Glutamatergic neuron (in vitro differentiated cells): ENCODE measurements at places on chromosomes 16 and 17. TPM values are rescaled to one million over a fixed set of nuclear protein-coding genes. Genes with fewer than 3 reads are reported as not detected.
A peak's percentile ranks its signal among the peaks of the same experiment; 100 is the strongest.

Gene TMC7
- total RNA-seq, result 2.5 TPM

Gene CDH8
- 5.5 TPM for total RNA-seq

Gene EFNB3
- 17.9 TPM for total RNA-seq

Gene WSCD1
- 35.6 TPM for total RNA-seq

GRCh38 chr16:4654011-4654963, 29.7 kb downstream of the MGRN1 start:
- no peak overlapping the region for H3K4me3 ChIP-seq
- H3K36me3 ChIP-seq, result peaks cover 3% of the 10 kb centered on the region

DNA sequence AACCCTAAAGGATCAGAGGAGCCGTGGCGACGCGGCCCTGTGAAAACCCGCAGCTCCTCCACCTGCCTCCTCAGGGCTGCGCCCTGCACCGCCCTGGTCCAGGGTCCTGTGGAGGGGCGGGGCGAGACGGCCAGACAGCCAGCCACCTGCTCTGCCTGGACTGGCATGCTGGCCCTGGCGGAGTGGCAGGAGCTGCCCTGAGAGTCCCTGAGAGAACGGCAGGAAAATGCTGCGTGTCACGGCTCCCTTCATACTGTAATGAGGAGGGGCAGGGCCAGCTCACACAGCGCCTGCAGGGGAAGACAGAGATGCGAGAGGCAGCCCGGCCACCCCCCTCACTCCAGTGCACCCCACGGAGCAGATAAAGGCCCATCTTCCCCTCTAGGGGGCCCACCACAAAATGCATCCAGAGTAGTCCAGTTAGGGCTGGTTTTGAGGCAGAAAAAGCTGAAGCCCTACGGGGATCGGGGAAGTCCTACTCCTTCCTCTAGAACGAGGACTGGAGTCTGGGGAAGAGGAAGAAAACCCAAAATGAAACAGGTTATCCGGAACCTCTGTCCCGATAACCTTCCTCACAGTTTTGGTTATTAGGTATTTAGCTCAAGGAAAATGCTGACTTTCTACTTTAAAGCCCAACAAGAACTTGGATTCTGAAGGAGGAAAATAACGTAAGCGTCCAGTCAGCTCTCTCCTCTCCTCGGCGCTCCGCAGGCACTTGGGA, 97.6 kb upstream of the DNAH17 start:
- H3K27me3 ChIP-seq, result no peaks in the 10 kb centered on the region
- DNase-seq, result no peak
- H3K27ac ChIP-seq, result no peak overlapping the region
- H3K36me3 ChIP-seq, result peaks cover 7% of the 10 kb centered on the region
- no peak overlapping the region for H3K4me3 ChIP-seq

DNA sequence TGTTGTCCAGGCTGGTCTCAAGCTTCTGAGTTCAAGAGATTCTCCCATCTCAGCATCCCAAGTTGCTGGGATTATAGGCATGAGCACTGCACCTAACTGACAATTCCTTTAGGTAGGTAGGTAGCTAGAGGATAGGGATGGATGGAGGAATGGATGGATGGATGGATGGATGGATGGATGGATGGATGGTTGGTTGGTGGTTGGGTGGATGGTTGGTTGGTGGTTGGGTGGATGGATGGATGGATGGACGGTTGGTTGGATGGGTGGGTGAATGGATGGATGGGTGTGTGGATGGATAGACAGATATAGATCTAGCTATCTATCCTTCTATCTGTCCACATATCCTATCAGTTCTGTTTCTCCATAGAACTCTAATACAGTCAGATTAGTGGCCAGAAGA, 19.3 kb upstream of the ADCY9 start:
- peaks cover 6% of the 10 kb centered on the region for H3K27me3 ChIP-seq
- no peak overlapping the region for H3K4me3 ChIP-seq
- H3K36me3 ChIP-seq, result no peaks in the 10 kb centered on the region
- no peak overlapping the region for H3K27ac ChIP-seq

DNA sequence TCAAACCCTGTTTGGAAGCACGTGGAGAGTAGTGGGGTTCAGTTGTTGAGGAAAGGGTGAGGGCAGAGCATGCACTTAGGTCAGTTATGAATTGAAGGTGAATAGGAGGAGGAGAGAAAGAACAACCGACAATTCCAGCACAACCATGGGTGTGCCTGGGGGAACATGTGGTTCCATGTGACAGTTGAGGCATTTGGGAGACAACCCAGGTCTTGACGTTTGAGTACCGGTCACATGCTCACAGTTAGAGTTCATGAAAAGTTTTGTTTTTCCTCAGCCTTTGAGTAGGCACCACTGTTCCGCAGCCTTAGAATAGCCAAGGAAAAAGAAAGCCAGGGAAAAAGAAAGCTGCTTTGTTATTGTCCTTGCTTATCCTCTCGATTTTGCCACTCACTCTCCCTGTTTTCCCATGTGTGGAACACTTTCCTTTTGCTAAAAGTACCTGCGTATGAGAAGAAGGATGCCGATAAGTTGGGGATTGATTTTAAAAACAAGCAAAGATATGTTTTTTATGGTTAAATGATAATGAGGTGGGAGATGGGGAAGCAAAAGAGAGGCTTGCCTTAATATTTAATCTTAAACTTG, 25.6 kb upstream of the ABCC11 start:
- H3K4me3 ChIP-seq, result no peak overlapping the region
- H3K27ac ChIP-seq, result no peak overlapping the region
- H3K36me3 ChIP-seq, result no peaks in the 10 kb centered on the region
- peaks cover 3% of the 10 kb centered on the region for H3K4me1 ChIP-seq
- peaks cover 2% of the 10 kb centered on the region for H3K27me3 ChIP-seq

DNA sequence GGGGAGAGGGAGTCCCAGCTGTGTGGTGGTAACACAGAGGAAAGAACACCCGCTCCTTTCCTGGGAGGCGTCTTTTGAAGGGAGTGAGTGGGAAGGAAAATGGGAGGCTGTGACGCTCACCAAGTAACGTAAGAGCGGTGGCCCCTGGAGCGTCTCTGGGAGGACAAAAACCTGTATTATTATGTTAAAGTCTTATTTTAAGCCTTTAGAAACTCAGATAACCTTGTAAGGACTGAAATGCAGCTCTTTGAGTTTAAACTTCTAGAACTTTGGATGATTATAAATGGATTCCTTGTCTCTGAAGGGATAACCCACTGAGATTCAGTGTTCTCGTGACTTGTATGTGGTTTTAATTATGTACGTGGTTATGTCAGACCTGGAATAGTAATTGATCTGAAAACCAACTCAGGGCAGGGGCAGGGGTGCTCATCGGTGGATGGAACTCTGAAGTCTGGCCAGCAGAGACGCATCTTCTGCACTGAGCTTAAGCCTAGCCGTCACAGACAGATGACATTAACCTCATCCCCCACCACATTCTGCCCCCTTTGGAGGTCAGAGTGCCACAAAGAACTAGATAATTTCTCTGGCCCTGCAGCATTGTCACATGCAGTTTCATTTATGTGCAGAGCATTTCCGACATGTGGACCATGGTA, 41.8 kb upstream of the SLC12A3 start:
- peaks cover 3% of the 10 kb centered on the region for H3K36me3 ChIP-seq
- no peaks in the 10 kb centered on the region for H3K27me3 ChIP-seq
- no peak overlapping the region for H3K27ac ChIP-seq
- no peaks in the 10 kb centered on the region for H3K4me1 ChIP-seq
- no peak for DNase-seq

GRCh38 chr17:78412403-78412802, 34.0 kb downstream of the PGS1 start:
- H3K27me3 ChIP-seq, result peaks cover 8% of the 10 kb centered on the region
- H3K4me1 ChIP-seq, result peaks cover 57% of the 10 kb centered on the region

DNA sequence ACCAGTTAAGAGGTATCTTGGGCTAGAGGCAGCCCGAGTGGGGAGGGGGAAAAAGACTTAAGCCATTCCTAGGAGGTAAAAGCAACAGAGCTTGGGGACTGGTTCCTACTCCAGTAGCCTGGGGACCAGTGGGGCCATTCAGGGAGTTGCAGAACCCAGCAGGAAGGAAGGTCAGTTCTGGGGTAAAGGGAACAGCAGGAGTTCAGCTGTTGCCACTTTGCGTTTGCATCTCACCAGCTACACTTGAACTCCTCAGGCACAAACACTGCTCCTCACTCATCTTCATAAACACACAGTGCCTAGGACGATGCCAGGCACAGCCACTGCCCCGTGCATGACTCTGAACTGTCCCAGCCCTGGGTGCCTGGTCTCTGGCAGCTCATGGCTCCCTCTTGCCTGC, 4.0 kb downstream of the HAP1 start:
- no peaks in the 10 kb centered on the region for H3K36me3 ChIP-seq
- H3K4me3 ChIP-seq, result no peak overlapping the region
- no peak for DNase-seq
- H3K27ac ChIP-seq, result no peak overlapping the region

GRCh38 chr17:76586741-76587487, 1.3 kb upstream of the ST6GALNAC2 start:
- no peak for DNase-seq
- H3K4me3 ChIP-seq, result peak overlapping the region; percentile 30
- H3K4me1 ChIP-seq, result peaks cover 16% of the 10 kb centered on the region
- peaks cover 6% of the 10 kb centered on the region for H3K36me3 ChIP-seq
- H3K27me3 ChIP-seq, result peaks cover 24% of the 10 kb centered on the region

DNA sequence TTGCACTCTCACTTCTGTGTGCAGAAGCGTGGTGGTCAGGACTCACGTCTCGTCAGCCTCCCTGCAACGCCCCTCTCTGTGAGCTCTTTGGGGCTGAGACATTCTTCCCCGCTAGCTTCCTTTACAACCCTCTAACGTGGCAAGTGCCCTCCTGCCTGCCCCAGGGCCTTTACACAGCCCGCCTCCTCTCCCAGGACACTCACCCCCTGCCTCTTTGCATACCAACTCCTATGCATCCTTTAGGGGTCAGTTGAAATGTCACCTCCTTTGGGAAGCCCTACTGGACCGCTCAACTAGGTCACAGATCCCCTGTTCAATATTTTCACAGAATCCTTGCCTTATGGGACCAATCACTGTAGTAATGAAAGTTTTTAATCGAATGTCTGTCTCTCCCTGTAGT, 61.4 kb downstream of the SDK2 start:
- no peak overlapping the region for H3K4me3 ChIP-seq
- DNase-seq, result no peak
- H3K27me3 ChIP-seq, result peaks cover 3% of the 10 kb centered on the region

DNA sequence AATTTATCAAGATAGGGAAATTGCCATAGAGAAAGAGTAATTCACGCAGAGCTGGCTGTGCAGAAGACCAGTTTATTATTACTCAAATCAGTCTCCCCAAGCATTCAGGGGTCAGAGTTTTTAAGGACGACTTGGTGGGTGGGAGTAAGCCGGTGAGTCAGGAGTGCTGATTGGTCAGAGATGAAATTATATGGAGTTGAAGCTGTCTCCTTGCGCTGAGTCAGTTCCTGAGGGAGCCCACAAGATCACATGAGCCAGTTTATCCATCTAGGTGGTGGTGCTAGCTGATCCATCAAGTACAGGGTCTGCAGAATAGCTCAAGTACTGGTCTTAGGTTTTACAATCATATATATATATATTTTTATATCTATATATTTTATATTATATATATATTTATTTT, 6.0 kb upstream of the AQP8 start:
- H3K27ac ChIP-seq, result no peak overlapping the region
- H3K4me1 ChIP-seq, result no peaks in the 10 kb centered on the region
- DNase-seq, result no peak
- no peak overlapping the region for H3K4me3 ChIP-seq
- H3K27me3 ChIP-seq, result no peaks in the 10 kb centered on the region
- H3K36me3 ChIP-seq, result no peaks in the 10 kb centered on the region

GRCh38 chr16:83686726-83687125, 121.1 kb upstream of the HSBP1 start:
- DNase-seq, result no peak
- no peaks in the 10 kb centered on the region for H3K36me3 ChIP-seq
- H3K27me3 ChIP-seq, result peaks cover 4% of the 10 kb centered on the region

DNA sequence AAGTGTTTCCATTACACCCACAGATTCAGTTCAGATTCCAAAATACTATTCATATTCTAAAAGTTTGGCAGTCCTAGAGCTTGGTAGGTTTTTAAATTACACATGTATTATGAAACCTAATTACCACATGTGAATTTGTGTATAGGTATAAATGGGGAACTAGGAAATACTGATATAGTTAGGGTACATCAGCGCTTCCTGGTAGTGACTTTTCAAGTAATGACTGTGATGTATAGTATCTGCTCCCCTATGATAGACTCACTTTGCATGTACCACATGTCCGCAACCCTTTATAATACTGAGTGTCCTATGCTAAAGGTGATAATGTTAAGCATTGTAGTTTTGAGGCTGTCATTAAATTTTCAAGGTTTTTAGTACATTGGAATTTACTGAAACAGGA, 22.9 kb downstream of the CDK12 start:
- H3K27ac ChIP-seq, result no peak overlapping the region
- no peak for DNase-seq
- H3K4me3 ChIP-seq, result no peak overlapping the region
- no peaks in the 10 kb centered on the region for H3K36me3 ChIP-seq
- H3K4me1 ChIP-seq, result no peaks in the 10 kb centered on the region
- H3K27me3 ChIP-seq, result peaks cover 2% of the 10 kb centered on the region

GRCh38 chr17:18950346-18950745, 1.6 kb upstream of the SLC5A10 start:
- H3K4me1 ChIP-seq, result peaks cover 8% of the 10 kb centered on the region
- H3K27me3 ChIP-seq, result peaks cover 1% of the 10 kb centered on the region
- no peak overlapping the region for H3K4me3 ChIP-seq
- no peak overlapping the region for H3K27ac ChIP-seq

- H3K4me1 ChIP-seq, result no peaks in the 10 kb centered on the region
- no peaks in the 10 kb centered on the region for H3K27me3 ChIP-seq
- no peak overlapping the region for H3K4me3 ChIP-seq
- no peak for DNase-seq
- no peak overlapping the region for H3K27ac ChIP-seq
Measured at GRCh38 chr17:78805301-78805700, 23.2 kb upstream of the CYTH1 start.

DNA sequence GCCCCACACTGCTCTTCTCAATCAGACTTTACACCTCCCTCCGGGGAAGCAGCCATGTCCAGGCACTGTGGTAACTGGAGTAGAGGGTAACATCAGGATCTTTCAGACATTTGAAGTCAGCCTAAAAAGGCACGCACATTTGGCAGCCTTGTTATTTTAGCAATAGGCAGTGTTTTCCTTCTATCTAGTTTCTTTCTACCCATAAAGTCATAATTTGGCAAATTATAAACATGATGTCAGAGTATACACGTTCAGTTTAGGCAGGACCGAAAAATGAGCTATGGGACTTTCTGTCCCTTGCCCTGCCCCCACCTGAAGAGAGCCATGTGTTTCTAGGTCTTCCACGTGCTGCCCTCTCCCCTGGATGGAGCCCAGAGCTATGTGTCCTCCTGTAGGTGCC, 21.1 kb downstream of the NARF start:
- DNase-seq, result no peak
- peak overlapping the region; percentile 22 for H3K27ac ChIP-seq
- no peaks in the 10 kb centered on the region for H3K4me1 ChIP-seq
- H3K4me3 ChIP-seq, result no peak overlapping the region

DNA sequence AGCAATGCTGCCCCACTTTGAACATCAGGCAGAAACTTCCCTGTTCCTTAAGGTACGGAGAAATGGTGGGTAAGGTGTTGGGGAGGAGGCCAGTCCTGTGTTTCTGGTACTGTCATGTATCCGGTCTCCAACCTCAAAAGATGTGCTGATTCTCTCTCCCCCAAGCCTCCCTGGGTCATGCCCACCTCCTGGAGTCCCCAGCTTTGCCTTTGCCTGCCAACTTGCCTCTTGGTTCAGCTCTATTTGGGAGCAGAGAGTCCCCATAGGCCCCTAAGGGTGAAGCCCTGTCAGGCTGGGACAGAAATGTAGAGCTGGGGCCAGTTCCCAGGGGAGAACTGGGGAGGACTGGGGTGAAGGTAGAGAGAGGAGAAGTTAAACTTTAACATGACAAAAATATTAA, 1.6 kb upstream of the TBX21 start:
- H3K27ac ChIP-seq, result no peak overlapping the region
- H3K4me3 ChIP-seq, result no peak overlapping the region
- H3K36me3 ChIP-seq, result no peaks in the 10 kb centered on the region
- no peak for DNase-seq
